ENCODE measurements at places on chromosomes 3 and 15.

GRCh38 chr3:134369861-134370596 lies 4.2 kb downstream of the AMOTL2 start:
- DNase-seq = no peak

DNA sequence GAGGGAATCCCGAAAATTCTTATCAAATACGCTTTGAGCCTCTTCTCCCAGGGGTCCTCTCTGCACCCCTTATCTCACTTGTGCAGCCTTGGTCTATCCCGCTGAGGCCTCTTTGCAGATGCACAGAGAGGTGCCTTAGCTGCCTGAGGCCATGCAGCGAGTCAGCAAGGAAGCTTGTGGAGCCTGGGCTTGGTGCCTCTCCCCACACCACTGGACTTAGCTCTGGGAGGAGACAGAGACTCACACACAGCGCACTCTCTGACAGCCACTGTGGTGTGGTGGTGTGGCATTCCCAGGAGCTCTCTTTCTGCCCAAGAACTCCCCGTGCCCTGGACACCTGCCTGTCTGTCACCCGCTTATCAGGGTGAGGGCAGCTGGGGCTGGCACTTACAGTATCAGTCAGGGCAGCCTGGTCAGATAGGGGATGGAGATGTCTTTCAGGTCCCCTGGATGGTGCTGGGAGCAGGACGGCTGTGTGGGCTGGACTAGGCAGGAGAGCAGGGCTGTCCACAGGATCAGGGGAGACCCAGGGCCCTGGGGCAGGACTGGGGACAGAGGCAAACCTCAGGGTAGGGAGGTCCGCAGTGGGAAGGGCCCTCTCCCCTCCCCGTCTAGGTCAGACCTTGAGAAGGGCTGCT lies 10.2 kb upstream of the LINGO1 start:
- no peak for DNase-seq

DNA sequence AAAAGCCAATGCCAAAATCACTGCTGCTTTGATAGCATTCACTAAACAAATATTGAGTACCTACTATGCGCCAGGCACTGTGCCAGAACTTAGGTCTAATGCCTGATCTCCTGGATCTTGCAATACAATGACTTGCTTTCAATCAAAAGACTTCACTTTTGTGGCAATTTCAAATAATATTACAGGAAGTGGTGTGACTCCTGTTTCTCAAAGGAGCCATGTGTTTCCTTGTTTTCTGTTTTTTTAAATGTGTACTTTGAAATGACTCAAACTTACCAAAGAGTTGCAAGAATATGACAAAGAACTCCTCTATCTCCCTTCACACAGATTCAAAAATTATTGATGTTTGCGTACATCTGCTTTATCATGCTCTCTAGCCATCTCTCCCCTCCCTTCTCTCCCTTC lies 18.3 kb downstream of the OSBPL10 start:
- DNase-seq = no peak

GRCh38 chr3:84825817-84826216 lies 133.0 kb upstream of the CADM2 start:
- DNase-seq = no peak

DNA sequence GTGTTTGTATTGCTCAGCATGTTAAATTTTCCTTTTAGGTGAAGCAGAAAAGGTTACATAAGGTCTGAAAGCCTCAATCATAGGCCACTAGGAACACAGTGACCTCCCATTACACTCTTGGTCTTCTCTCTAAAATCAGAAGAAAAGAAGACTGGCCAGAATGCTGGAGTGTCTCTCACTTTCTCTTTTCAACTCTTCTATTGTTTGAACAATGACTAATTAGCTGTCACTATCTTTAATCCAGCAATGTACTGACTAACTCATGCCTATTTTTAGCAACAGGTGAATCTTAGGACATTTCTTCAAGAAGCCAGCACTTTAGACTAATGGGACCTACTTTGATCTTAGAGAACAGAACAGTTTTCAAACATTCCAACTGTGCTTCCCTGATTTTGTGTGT lies 142.8 kb downstream of the TGFBR2 start:
- no peak for DNase-seq

- no peak for DNase-seq
These were observed 88.0 kb upstream of the SATB1 start for GRCh38 chr3:18513091-18513490.

DNA sequence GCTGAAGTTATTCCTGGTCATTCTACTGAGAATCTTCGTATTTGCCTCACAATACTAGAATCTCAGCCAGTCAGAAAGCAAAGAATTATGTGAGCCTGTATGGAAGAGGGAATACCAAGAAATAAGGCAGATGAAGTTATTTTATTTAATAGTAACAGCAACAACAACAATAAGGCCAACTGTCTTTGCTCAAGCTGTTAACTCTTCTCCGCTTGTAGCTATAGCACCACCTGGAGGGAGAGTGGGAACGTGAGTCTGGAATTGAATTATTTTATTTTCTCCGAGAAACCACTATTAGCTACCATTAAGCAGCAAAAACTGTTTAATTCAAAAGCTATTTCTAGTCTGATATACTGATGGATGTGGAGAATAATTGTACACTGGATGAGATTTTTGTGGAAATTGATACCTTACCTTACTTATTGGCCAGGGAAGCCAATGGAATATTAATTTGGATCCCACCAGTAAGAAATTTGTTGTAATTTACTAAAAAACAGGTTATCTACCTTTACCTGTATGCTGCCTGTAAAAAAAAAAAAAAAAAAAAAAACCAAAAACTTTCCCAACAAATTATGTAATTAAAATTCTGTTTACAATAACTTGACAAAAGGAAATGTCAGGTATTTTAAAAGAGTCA lies 50.1 kb downstream of the CALML4 start:
- DNase-seq = peak; percentile 25

- no peak for DNase-seq
These were observed 5.2 kb upstream of the RAB43 start for GRCh38 chr3:129126726-129127280.

DNA sequence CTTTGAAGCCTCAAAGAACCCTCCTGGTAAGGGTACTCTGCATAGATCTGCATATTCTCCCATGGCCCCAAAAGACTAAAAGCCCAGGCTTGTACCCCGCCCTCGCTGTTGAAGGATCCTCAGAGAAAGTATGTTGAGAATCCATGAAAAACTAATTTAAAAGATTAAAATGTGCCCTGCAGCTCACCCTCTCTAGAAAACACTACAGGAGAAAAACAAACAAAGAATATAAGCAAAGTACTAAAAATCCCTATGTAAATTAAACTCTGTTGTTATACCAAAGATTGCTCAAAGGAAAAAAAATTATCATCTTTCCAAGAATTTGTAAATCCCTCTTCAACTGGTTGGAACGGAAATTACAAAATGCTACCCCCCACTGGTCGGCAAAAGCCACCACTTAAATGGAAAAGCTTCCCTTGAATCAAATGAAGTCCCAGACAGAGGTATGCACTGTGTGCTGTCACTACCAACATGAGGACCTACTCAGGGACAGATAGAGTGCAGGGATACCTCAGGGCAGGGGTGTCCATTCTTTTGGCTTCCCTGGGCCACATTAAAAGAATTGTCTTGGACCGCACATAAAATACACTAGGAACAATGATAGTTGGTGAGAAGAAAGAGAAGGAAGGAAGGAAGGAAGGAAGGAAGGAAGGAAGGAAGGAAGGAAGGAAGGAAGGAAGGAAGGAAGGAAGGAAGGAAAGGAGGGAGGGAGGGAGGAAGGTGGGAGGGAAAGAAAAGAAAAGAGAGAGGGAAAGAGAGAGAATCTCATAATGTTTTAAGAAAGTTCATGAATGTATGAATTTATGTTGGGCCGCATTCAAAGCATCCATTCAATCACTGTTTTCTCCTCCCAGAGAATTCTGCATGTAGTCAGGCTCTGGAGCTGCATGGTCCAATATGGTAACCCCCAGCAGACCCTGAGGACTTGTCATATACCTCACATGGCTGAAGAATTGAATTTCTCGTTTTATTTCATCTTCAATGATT lies 88.1 kb downstream of the MAGI1 start:
- DNase-seq = no peak

DNA sequence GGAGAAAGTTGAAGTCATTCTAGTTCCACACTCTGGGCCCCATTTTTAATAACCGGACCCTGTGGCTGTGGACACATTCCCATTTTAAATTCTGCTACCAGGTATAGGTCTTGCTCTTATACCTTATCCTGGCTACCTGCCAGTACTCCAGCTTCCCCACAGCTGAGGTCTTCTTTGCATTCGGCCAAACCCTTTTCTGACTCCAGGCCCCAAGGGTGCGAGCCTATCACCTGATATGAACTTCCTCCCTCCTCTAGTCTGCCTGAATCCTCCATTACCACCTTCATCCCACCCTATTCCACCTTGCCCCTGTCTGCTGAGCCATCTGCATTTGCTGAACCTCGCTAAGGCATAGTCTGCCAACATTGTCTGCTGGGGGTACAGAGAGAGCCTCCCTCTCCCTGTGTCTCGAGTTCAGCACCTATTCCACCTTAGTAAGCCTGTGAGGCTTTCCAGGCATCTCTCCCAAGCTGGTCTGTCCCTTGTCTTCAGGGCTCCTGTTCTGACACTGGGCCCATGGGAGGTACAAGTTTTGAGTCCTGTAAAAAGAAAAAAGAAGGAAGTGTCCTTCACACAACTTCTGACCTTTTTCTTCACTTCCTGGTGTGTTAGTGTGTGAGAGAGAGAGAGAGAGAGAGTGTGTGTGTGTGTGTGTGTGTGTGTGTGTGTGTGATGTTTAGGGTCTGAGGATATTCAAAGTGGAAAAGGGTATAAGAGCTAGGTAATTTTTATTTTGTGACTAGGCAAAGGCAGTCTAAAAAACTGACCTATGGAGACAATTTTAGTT lies 27.0 kb downstream of the PDE8A start:
- DNase-seq = no peak

DNA sequence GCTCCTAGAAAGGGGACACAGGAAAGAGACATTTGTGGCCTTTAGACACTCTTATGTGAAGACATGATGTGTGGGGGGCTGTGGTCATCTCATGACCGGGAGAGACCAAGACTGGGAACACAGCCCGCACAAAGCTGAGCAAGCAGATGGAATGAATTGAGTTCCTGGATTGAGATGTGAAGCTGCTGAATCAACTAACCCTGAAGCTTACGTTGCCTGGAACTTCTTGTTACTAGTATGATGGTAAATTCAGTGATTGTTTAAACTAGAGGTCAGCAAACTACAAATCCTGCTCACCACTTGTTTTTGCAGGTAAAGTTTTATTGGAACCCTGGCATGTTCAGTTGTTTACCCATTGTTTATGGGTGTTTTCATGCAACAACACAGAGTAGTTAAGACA lies 83.4 kb upstream of the BHLHE40 start:
- no peak for DNase-seq
